ENCODE measurements at places on chromosomes 4 and X.

DNA sequence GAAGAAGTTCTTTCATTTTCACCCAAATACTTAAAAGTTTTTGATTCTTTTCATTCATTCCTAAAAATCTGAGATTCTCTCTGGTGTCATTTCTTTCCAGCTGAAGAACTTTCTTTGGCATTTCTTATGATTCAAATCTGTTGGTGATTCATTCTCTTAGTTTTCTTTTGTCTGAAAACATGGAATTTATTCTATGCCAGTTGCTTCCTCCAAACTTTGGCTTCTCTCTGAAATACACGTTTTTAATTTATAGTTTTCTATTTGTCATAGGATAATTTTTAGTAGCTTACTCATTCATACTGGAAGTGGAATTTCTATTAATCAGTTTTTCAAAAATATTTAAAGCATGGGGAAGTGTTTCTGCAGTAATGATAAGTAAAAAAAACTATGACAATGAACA, 1012.0 kb downstream of the RPA4 start:
- no peak for DNase-seq

GRCh38 chr4:165785337-165785736, 87.7 kb upstream of the TLL1 start:
- DNase-seq = no peak

GRCh38 chrX:124415115-124415800, 68.9 kb downstream of the SH2D1A start:
- no peak for DNase-seq

GRCh38 chr4:122617597-122618593, 3.0 kb downstream of the IL21 start:
- no peak for DNase-seq

- DNase-seq = no peak
Measured at GRCh38 chrX:96394598-96394997, 290.0 kb upstream of the DIAPH2 start.

GRCh38 chrX:153209347-153209746, 30.3 kb downstream of the MAGEA1 start:
- DNase-seq = no peak

GRCh38 chr4:125828346-125828745, 513.6 kb downstream of the FAT4 start:
- no peak for DNase-seq

- DNase-seq = no peak
Measured at GRCh38 chr4:170581322-170581721, 491.6 kb upstream of the AADAT start.

DNA sequence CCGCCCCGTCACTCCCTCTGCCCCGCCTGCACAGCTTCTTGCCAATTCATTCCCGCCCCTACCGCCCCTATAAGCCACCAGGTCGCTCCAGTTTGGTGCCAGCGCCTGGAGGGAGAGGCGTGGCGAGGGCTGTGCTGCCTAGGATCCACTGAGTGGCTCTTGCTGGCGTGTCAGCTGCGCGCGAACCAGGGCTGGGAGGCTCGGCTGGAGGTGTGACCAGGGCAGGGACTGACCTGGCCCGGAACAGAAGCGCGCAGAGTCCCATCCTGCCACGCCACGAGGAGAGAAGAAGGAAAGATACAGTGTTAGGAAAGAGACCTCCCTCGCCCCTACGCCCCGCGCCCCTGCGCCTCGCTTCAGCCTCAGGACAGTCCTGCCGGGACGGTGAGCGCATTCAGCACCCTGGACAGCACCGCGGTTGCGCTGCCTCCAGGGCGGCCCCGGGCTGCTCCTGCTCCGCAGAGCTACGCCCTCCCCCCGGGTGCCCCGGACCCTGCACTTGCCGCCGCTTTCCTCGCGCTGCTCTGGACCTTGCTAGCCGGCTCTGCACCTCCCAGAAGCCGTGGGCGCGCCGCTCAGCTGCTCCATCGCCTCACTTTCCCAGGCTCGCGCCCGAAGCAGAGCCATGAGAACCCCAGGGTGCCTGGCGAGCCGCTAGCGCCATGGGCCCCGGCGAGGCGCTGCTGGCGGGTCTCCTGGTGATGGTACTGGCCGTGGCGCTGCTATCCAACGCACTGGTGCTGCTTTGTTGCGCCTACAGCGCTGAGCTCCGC, at the start of gene GPR78:
TSS of gene GPR78 (plus strand) at position 72 of the 773 bp plus-strand sequence. CDS start at position 663, 591 bp downstream.
- peak; percentile 27 for DNase-seq

DNA sequence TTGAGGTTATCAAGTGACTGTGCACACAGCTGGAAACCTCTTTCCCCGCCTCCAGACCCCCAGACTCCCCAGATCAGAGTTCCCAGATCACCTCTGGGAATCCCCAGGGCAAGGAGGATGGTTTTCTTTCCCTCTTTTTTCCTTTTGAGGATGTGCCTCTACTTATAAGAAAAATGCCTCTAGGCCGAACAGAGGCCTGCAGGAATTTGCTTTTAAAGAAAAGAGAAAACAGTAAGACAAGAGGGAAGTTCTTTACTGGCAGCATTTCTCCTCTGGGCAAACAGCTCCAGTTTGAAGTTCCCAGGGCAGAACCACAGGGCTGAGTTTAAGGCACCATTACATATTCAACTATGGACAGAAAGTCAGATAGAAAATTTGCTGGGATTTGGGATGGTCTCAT, 837.9 kb upstream of the LCORL start:
- no peak for DNase-seq

DNA sequence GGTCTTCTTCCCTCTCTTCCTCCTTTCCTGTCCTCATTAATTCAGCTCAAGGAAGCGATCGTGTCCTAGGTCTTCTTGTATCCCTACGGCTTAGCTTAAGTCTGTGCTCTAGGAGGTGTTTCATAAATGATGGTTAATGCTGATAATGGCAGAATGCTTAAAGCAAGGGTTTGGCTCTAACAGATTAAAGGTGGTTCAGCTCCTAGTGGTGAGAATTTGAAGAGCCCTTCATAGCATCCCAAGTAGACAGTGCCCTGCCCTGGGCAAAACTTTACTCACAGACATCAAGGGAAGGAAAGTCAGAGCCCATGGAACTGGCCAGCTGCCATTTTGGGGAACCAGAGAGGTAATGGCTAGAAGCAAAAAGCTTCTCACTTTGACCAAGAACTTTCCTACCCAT, 47.0 kb upstream of the PGRMC1 start:
- DNase-seq = no peak

- no peak for DNase-seq
Measured at GRCh38 chr4:60723796-60724195, 476.3 kb upstream of the ADGRL3 start.

DNA sequence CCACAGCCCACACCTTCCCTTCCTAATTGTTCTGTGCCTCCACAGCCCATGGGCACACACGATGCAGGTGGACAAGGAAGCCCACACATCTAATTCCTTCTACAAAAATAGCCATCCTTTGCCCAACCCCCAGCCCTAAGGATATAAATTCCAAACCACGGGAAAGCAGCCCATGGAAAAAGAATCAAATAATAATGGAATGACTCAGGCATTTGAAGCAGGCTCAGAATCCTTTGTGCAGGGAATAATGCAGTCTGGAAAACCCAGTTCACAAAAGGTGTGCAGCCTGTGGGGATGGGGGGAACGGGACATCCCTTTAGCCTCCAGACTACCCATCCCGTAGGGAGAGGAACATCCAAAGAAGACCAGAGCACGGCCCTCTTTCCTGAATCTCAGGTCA, 342.3 kb upstream of the GALNT7 start:
- DNase-seq = no peak

DNA sequence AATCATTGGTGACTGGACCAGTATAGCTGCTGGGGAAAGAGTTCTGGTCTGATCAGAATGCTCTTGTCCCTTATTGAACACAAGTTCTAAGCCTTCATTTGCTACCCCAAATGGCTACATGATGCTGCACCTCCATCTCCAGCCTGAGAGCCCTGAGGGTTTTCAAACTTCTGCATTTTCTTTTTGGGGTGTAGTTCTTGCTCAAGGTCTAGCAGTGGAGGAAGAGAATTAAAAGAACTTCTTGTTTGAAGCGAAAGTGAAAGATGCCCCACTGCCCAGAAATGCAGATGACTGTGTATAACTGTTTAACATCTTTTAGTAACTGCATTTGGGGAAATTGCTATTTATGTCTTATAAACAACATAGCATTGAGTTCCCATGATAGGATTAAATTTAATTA, 38.5 kb downstream of the LAMTOR3 start:
- no peak for DNase-seq

- DNase-seq = no peak
Measured at GRCh38 chr4:101348995-101349800, 1.9 kb upstream of the PPP3CA start.

DNA sequence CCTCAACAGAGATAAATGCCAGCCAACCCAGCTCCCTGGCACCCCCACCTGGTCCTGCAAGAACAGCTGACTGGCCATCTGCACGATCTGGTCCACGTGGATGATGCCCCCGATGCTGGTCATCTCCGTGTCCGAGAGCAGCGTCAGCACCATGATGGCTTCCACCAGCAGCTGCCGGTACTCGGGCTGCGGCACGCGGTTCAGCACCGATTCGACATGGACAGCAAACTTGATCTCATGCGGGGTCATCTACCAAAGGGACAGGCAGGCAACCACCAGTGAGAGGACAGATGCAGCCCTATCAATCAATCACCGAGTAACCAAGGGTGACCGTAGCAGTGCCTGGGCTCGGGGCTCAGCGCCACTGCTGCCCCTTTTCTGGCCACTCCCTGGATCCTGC, 89.8 kb downstream of the PHKA2 start:
- DNase-seq = no peak

DNA sequence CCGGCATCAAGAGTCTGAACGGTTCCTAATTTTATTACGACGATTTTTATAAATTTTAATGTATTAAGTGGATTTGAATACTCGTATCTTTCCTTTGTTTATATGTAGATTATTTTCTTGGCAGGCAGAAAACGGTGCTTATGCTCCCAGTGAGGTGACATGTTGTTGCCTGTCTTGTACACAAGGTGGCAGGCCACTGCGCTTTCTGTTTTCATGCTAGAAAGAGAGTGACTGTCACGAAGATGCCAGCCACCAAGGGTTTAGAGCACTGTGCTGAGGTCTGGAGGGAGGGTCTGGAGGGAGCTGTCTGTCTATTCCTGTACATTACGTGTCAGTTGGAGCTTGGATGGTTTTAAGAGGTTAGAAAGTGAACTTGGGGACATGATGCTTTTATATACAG, 87.7 kb downstream of the SHROOM2 start:
- DNase-seq = peak; percentile 45

- DNase-seq = no peak
Measured at GRCh38 chr4:7052923-7053715, 9.9 kb downstream of the TADA2B start.

- DNase-seq = no peak
Measured at GRCh38 chr4:186953599-186954260, 230.1 kb upstream of the FAT1 start.

- no peak for DNase-seq
Measured at GRCh38 chrX:138886769-138887168, 175.3 kb upstream of the FGF13 start.

- DNase-seq = no peak
Measured at GRCh38 chr4:139768366-139768765, 102.7 kb downstream of the MGST2 start.

DNA sequence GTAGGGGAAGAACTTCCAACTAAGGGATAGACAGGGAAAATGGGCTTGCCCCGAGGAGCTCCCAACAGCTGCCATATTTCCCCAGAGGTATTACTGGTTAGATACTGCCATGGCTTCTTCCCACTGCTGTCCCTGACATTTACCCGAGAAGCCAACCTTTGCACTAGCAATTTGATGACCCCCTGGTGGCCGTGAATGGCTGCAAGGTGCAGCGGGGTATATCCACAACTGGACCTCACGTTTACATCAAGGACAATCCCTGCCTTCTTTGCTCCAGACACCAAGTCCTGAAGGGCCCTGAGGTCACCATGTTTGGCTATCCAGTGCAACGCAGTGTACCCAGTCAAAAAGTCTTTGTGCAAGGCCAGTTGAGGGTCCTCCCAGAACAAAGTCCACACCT, 2.3 kb downstream of the SOWAHB start:
- no peak for DNase-seq

DNA sequence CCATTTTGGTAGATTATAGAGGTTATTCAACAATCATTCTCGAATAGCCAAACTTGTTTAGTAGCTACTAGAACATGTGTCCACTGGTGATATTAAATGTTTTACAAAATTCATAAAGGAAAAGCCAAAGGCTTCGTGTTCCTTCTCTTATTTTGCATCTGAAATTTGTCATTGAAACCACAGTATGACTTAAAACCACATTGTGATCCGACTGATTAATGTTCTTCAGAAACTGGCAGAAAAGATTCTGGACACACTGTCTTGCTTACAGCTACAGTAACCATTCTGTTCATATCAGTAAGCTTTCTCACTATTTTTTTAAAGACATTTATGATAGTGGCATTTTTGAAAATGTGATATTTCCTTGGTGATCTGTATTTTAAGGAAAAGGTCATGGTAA, 2.6 kb upstream of the SMARCA1 start:
- DNase-seq = no peak

DNA sequence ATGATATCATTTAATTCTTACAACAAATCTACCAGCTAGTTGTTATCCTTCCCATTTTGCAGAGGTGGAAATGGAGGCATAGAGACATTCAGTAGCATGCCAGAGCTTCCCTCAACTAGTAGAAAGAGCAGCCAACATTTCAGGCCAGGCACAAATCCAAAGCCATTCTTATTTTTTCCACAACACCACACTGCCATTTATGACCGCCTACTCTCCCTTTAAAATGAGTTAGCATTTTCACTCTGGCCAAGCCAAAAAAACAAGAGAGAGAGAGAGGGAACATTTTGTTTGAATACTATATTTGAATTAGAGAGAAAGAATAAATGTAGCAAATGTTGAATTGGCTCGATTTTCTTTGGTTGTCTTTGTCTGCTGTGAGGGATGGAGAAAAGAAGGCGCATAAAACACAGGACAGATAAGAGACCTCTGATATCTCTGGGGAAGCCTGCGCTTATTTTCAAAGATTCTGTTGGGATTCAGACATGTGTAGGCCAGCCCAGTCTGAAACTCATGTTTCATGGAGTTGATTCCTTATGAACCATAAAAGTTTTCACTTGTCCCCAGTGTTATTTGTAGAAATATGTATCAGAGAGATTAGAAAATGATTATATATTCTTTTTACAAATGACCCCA, 265.7 kb downstream of the RAB28 start:
- DNase-seq = no peak

DNA sequence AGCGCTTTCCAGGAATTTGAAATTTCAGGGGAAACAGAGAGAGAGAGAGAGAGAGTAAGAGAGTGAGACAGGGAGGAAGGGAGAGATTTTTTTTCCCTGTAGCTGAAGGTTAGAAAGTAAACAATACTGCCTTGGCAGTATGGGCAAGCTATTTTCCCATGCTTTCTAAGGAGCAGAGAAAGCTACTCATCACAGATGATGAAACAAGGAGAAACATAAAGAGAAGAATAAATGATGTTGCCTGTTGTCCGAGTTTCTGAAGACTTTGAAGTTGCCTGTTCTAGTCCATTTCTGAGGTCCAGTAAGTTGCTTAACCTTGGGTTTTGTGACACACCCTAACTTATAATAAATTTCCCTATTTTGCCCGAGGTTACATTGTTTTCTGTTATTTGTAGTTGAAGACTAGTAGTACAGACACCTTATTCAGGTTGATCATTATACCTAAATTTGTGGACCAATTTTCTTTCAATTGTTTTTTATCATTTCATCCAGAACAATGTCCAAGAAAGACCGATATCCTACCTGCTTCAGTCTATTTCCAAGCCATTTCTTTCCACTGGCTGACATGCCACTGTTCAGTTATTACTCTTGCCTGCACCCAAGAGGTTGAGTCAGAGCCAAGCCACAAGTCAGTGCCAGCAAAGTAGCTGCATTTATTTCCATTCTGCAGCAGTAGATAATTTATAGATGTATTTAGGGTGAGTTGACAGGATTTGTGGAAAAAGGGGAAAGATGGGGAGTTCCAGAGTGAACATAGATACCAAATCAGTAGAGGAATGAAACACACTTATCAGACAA, 49.7 kb upstream of the SLC16A2 start:
- no peak for DNase-seq
